ENCODE measurements at places on chromosomes 1 and 21. TPM values are rescaled to one million over a fixed set of nuclear protein-coding genes. Genes with fewer than 3 reads are reported as not detected.

DNA sequence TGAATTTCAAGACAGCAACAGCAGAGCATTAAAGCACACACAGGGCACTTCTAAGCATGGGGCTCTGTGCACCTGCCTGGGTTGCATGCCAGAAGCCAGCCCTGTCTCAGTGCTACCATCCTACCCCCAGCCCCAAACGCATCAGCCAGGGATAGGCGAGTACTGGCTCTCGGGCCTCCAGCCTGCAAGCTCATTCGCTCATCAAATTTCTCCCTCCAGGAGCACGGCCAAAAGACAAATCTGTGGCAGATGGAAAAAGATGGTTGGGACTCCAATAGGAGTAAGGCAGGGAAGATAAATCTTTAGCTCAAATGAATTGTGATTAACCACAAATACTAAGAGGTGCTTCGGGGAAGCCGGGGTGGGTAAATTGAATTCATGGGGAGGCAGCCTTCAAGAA, 189.6 kb downstream of the KAZN start:
- H3K27ac ChIP-seq = no peak overlapping the region
- H3K4me3 ChIP-seq = no peak overlapping the region
- H3K4me1 ChIP-seq = peaks cover 17% of the 10 kb centered on the region
- no peak for DNase-seq
- no peaks in the 10 kb centered on the region for H3K27me3 ChIP-seq

- H3K27me3 ChIP-seq = no peaks in the 10 kb centered on the region
- no peaks in the 10 kb centered on the region for H3K36me3 ChIP-seq
- DNase-seq = no peak
- no peak overlapping the region for H3K4me3 ChIP-seq
- H3K4me1 ChIP-seq = no peaks in the 10 kb centered on the region
Measured at GRCh38 chr1:177427811-177428210, 257.1 kb downstream of the BRINP2 start.

DNA sequence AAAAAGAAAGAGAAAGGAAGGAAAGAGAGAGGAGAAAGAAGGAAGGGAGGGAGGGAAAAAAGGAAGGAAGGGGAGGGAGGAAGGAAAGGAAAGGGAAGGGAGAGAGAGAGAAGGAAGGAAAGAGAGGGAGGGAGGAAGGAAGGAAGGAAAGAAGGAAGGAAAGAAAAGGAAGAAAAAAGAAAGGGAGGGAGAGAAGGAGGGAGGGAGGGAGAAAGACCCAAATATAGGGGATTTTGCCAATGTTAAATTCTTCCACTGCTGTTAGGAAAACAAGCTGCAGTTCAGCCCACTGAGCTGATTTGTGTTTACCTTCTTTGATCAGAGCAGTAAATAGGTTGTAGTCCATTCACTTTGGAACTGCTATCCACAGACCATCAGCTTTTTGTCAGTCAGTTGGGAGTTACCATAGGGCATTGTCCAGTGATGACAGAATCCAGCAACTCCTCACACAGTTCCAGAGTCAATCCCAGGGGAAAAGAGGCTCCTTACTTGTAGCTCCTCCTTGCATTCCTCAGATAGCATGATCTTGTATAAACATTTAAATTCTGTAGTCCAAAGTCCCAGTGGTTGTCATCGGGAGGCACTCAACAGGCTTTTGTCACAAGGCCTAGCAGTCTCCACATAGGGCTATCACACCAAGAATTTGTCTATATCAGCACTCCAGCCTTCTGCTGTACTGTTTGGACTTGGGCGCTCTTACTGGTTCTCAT, 13.5 kb upstream of the PPP1R8 start:
- DNase-seq = peak; percentile 80
- no peaks in the 10 kb centered on the region for H3K27me3 ChIP-seq
- no peak overlapping the region for H3K4me3 ChIP-seq

DNA sequence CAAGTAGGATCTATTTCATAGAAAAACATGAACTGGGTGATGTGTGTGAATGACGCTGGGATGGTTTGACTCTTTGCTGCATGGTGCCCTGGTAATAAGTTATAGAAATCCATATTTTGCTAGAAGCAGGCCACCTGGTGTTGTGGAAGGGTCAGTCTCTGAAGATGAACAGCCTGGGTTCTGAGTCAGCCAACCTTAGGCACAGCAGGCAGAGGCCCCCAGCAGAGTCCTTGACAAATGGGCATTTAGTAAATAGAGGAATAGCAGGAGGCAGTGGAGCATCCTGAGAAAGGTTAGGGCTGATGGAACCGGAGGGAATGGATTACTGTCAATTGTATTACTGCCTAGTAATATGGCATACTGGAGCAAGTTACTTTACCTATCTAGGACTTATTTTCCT, 20.9 kb downstream of the FGGY start:
- H3K27ac ChIP-seq = no peak overlapping the region
- peaks cover 19% of the 10 kb centered on the region for H3K4me1 ChIP-seq
- no peaks in the 10 kb centered on the region for H3K27me3 ChIP-seq
- no peaks in the 10 kb centered on the region for H3K36me3 ChIP-seq
- no peak overlapping the region for H3K4me3 ChIP-seq
- DNase-seq = no peak

DNA sequence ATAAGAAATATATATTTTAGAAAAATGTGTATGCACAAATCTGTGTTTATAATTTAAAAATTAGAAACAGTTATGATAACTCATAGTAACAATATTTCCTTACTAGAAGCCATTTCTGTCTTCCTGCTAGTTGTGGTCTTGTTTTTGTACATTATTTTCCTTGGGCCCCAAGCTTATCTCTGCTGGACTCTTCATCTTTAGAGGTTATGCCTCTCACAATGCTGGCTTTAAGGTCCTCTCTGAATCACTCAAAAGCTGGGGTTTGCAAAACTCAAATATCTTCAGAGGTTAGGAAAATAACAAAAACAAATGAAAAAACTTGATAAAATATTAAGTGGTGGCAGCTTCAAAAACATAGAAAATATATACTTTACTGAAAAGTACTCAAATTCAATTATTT, 133.8 kb downstream of the PTPRC start:
- no peak overlapping the region for H3K27ac ChIP-seq
- no peaks in the 10 kb centered on the region for H3K4me1 ChIP-seq
- H3K27me3 ChIP-seq = no peaks in the 10 kb centered on the region
- no peak for DNase-seq

SH2D1B gene
- not detected for total RNA-seq

C8B gene
- not detected for total RNA-seq

SLC35D1 gene
- total RNA-seq = 7.1 TPM

- H3K4me3 ChIP-seq = no peak overlapping the region
- H3K27me3 ChIP-seq = no peaks in the 10 kb centered on the region
- no peak overlapping the region for H3K27ac ChIP-seq
Measured at GRCh38 chr1:174036204-174036603, 14.0 kb upstream of the RC3H1 start.

DNA sequence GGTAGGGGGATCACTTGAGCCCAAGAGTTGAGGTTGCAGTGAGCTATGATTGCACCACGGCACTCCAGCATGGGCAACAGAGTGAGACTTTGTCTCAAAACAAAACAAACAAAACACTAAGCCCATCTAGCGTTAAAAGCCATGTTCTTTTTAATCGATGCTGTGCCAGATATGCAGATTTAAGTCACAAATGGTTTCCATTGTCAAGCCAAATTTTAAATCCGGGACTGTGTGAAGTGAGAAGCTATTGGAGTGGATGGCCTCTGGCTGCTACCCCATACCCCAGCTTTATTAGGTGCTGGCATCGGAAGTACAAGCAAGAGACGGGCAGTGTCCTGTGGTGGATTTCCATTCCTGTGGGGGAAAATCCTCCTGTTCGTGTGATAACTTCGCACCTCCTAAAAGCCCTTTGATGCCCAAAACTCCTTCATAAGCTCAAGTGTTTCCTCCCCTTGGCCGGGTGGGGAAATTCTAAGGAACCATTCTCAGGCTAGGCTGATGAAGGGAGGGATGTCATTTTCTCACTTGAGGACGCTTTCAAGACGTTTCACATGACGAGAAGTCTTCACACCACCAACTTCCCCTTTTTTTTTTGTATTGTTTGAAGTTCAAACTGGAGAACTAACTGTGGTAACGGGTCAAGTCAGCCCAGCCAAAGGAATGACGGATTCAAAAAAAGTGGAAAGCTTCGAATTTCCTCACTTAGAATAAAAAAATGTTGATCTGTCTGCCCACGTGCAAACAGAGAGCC, 140.8 kb downstream of the KAZN start:
- no peaks in the 10 kb centered on the region for H3K4me1 ChIP-seq
- DNase-seq = no peak
- no peak overlapping the region for H3K4me3 ChIP-seq
- no peaks in the 10 kb centered on the region for H3K27me3 ChIP-seq
- no peaks in the 10 kb centered on the region for H3K36me3 ChIP-seq
